ENCODE measurements at places on chromosomes 2 and 18. TPM values are rescaled to one million over a fixed set of nuclear protein-coding genes. Genes with fewer than 3 reads are reported as not detected.

GRCh38 chr2:175356901-175357300 is 175.4 kb upstream of the ATP5MC3 start:
- DNase-seq = no peak

- no peak for DNase-seq
These were observed 156.1 kb downstream of the HAUS1 start for GRCh38 chr18:46260016-46260878.

- no peak for DNase-seq
These were observed 87.9 kb downstream of the SEPTIN10 start for GRCh38 chr2:109525836-109526235.

DNA sequence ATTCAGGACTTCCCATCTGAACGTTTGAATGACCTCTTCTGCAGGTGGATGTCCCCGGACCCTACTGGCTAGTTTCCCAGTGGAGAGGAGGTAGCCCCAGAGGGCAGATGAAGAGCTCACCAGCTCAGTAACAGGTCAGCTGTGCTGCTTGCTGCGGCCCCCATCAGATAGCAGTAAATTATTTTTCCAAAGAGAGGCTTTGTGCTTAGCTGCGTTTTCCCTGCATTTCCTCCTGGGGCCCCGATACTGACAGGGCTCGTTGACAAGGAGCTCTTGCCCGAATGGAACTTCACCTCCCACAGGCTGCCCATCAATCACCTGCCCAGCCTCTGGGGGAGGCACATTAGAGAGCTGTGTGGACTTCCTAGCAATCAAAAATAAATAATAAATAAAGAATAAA is 185.8 kb downstream of the DOK6 start:
- no peak for DNase-seq

GRCh38 chr2:108884619-108885018 is 98.0 kb downstream of the CCDC138 start:
- peak; percentile 60 for DNase-seq

DNA sequence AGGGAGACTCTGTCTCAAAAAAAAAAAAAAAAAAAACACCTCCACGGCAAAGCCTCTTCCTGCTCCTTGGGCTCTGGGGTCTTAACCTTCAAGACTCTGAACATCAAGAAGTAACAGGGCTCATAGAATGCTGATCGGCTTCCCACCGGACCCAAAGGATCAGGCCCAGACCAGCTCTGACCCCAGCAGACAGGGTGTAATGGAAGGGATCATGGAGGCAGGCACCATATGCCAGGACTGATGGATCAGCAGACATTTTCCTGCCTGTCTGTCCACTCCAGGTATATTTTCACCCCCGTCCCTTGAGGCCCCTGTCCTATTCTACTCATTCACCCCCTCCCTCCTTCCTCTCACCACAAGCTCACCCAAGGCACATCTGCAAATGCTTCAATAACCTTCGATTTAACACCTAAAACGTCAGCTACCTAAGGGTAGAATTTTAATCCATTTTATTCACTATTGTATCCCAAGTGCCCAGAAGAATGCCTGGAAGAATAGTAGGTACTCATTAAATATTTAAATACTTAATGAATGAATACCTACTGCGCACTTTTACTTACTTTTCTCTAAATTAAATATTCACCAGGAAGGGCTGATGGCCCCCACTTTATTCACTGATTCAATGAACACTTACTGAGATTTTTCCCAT is 4.6 kb upstream of the SPEG start:
- DNase-seq = no peak

DNA sequence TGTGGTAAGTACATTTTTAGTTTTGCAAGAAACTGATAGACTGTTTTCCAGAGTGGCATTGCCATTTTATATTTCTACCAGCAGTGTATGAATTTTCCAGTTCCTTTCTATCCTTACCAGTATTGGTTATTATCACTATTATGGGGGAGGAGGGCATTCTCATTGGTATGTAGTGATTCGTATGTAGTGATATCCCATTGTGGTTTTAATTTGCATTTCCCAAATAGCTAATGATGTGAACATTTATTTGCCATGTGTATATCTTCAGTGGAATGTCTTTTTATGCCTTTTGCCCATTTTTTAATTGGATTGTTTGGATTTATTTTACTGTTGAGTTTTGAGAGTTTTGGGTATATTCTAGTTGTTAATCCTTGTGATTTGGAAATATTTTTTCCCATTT is 16.9 kb downstream of the EIF5B start:
- no peak for DNase-seq

GRCh38 chr2:19818543-19818942 is 83.2 kb downstream of the TTC32 start:
- DNase-seq = no peak

DNA sequence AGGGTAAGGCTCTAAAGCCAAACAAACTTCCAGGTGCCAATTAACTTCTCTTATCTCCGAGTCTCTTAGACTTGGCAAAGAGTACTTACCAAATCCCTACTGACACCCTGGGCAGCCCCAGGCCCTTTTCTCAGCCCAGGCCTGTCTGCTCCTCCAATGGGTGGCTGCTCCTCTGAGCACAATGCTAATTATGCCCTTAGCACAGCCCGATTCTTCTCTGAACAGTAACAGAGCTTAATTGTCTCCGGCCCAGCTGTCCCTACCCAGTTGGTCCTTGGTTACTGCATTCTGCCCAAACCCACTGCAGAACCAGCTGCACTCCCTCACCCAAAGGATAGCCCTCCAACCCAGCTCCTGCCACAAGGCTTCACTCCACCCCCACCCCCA is 110.3 kb downstream of the SMAD7 start:
- DNase-seq = no peak

GRCh38 chr2:122414902-122415301 is 659.5 kb downstream of the TSN start:
- peak; percentile 25 for DNase-seq

GRCh38 chr2:175403599-175404221 is 222.2 kb upstream of the ATP5MC3 start:
- DNase-seq = no peak

DNA sequence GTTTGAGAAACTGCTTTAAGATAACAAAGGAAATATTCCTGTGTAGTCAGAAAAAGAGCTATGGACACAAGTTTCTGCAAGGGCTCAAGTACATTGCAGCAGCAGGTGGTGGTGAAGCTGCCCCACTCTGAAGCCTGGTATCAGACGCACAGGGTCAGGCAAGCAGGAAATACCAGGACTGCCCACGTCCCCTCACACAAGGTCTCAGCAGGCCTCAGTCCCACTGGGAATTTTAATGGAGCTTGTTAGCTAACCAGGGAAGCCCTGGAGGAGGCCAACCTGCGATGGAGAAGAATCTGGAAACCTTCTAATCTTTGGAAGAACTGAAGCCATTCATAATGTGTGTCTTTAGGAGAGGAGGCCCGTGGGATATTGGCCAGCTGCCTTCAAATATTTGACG is 168.3 kb downstream of the UXS1 start:
- DNase-seq = no peak

DNA sequence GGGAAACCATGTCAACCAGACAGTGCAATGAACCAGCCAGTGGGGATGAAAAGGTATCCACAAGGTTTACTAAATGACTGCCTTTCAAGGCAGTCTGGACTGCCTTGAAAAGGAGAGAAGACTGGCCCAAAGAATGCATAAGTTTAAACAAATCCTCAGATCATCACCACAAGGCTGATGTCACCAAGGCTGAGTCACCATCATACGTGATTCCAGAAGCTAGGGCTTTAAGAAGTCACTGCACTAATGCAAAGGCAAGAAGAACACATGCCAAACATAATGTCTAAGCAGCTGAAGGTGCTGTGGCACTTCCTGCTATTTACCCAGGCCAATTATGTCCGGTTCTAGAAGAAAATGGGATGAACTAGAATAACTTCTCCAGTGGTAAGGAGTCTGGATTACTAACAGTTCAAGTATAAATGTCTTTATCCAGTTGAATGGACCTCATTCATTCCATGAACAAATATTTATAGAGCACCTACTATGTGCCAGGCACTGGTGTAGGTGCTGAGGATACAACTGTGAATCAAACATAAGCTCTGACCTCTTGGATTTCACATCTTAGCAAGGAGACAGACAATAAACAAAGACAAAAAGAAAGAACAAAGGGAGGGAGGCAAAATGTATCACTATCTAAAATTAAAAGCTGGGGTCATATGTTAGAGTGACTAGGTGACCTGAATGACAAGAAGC is 37.6 kb upstream of the ONECUT2 start:
- no peak for DNase-seq

DNA sequence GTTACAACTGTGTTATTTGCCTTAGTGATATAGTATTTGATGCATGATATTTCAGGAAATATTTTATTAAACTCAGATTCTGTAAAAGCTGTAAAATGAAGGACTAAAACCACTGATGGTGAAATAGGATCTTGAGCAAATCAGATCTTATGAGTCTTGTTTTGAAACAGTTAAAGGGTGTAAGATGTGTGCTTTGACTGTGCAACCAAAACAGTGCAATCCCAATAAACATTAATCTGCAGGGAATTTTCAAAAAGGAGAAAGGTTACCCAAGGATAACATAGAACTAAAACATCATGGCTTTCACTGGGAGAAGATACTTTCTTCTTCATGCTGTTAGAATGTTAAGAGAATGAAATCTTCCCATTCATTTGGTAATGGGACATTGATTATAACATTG is 378.7 kb downstream of the PARD3B start:
- DNase-seq = no peak

DNA sequence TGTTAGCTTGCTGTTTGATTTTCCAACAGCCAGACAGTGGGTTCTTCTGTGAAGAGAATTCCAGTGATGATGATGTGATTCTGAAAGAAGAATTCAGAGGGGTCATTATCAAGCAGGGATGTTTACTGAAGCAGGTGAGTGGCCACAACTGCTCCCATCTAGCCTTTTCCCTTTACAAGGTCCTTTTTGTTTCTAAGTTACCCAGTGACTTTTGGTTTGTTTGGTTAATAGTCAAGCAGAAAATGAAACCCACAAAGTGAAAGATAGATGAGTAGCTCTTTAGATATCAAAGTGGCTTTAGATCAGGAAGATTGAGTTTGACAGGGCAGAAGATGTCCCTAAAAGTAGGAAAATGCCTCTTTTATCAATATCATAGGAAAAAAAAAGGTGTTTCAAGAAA is 23.3 kb downstream of the PLEK start:
- no peak for DNase-seq

GRCh38 chr18:56157541-56157940 is 480.9 kb downstream of the TXNL1 start:
- DNase-seq = no peak

DNA sequence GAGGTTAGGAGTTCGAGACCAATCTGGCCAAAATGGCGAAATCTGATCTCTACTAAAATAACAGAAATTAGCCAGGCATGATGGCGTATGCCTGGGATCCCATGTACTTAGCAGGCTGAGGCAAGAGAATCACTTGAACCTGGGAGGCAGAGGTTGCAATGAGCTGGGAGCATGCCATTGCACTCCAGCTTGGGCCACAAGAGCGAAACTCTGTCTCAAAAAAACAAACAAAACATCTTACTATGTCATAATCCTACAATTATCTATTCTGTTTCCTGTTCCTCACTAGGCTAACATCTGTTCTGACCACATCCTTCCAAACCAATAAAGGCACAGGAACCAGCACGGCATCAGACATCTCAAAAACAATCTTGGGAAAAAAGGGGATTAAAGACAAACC is 361.8 kb upstream of the UBE2E3 start:
- no peak for DNase-seq

DNA sequence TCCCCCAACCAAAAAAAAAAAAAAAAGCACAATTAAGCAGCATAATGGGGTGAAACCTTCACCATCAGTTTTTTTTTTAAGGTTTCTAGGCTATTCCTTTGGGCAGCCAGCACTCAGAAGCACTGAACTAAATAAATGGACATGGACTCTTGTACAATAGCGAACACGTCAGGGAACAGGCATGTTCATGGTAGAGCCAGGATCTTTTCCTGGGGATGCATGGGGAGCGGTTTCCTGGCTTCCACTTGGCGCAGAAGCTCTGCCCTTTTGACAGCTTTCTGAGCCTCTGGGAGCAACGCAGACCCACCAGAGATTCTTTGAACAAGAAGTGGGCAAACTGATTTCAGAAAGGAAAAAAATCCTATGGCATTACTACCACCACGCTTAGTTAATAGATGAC is 35.0 kb downstream of the ALPK2 start:
- no peak for DNase-seq

GRCh38 chr2:13821255-13821880 is 811.1 kb upstream of the LRATD1 start:
- DNase-seq = no peak

DNA sequence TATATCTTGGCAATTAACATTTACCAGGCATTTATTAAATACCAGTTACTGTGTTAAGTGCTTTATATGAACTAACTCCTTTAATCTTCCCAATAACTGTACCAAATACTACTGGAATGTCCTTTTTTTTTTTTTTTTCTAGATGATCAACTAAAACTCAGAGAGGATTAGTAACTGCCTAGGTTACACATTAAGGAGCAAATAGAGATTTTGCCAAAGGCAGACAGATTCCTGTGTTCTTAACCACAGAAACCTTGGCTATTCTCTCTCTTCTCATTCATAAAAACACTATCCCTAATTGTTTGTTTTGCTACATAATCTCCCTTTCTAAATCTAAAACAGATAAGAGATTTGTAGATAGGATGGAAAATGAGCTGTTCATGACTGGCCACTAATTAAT is 13.3 kb downstream of the DHX57 start:
- DNase-seq = no peak

DNA sequence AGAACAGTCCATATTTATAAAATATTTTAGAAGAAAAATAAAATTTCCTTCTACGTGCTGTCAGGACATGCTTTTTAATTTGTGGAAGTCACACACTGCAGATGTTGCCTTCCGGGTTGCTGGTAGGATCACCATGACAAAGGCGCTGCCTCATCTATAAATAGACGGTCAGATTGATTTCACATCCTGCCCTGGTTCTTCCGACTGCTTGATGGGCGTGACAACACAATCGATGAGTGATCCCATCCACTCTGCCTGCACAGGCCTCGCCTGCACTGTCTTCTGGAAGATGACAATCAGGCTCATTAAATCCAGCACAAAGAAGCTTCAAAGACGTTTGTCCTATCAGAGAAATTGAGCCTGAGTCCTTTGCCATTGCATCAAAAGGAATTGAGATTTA is 318.9 kb upstream of the TRIB2 start:
- peak; percentile 48 for DNase-seq

GRCh38 chr2:122863532-122863931 is 1108.1 kb downstream of the TSN start:
- DNase-seq = no peak

Gene NHEJ1
- total RNA-seq = 13.3 TPM

Gene CCDC74B
- 14.7 TPM for total RNA-seq

Gene ABCA12
- total RNA-seq = 2.2 TPM

Gene VWA3B
- 17.8 TPM for total RNA-seq

Gene FSHR
- not detected for total RNA-seq

Gene SNORC
- total RNA-seq = 0.97 TPM

Gene GPR45
- not detected for total RNA-seq

Gene PTPRN
- total RNA-seq = 0.21 TPM

Gene RTP5
- not detected for total RNA-seq

Gene CYS1
- 5.1 TPM for total RNA-seq

Gene NEUROD1
- not detected for total RNA-seq

Gene SLC9A4
- total RNA-seq = 0.06 TPM

Gene SNRNP27
- 51.3 TPM for total RNA-seq

Gene EVX2
- not detected for total RNA-seq

Gene MYO3B
- total RNA-seq = 0.03 TPM

Gene REG3G
- total RNA-seq = 0.43 TPM

Gene UGT1A5
- total RNA-seq = not detected

Gene IMPACT
- total RNA-seq = 29.0 TPM

Gene KCNJ3
- total RNA-seq = 0.06 TPM

Gene CSRNP3
- 8.7 TPM for total RNA-seq

Gene SEPTIN10
- total RNA-seq = 63.9 TPM

Gene PPP1R7
- total RNA-seq = 54.6 TPM

Measured in lung (tissue), 17 donors.